ENCODE measurements at places on chromosomes 11 and 22. TPM values are rescaled to one million over a fixed set of nuclear protein-coding genes. Genes with fewer than 3 reads are reported as not detected.

The POTEH gene
- not detected for total RNA-seq

The ABTB2 gene
- 17.6 TPM for total RNA-seq

The LGALS12 gene
- 3.7 TPM for total RNA-seq

The CRYBB3 gene
- not detected for total RNA-seq

The TRIM49 gene
- not detected for total RNA-seq

The MMP26 gene
- total RNA-seq, result not detected

The RAC2 gene
- 12.7 TPM for total RNA-seq

The MS4A15 gene
- not detected for total RNA-seq

The NRIP3 gene
- 1.3 TPM for total RNA-seq

The HMOX1 gene
- total RNA-seq, result 28.5 TPM

The BDNF gene
- total RNA-seq, result 1.3 TPM
